Esophagus squamous epithelium (tissue), 5 donors: ENCODE measurements at places on chromosomes 5 and 9.

GRCh38 chr5:4480528-4481349 lies 659.4 kb upstream of the ADAMTS16 start:
- no peak for DNase-seq

DNA sequence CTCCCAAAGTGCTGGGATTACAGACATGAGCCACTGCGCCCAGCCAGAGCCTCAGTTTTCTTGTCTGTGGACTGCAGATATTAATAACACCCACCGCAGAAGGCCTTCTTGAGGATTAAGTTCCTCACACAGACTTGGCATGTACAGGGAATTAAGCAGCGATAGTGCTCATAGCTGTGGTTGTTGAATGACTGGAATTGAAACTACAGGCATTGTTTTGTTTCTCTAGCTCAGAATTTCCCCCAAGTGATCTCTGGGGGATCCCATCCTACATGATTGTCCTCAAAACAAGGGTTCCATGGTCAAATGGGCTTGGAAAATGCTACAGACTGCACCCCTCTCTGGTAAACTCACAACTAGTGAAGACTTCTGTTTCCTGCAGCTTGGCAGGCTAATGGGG lies 44.2 kb upstream of the TDRD7 start:
- no peak for DNase-seq

GRCh38 chr5:151253605-151253950 lies 593 bp downstream of the GM2A start:
- DNase-seq: no peak

DNA sequence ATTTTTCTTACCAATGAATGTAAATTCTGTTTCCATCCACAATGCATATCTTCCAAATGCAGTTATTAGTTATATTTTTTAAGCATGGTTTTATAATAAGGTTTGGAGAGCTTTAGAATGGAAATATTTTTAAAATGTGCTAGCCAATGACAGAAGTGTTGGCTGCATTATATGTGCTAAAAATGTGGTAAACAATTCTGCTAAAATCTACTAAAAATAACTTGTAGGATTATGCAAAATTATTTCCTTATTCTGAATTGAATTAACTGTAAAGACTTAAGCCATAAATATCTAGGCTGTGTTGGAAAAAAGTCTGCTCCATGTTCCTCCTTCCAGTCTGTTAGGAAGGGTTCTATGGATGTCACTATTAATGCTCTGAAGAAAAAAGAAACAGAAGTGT lies 503.3 kb downstream of the PRR16 start:
- no peak for DNase-seq

DNA sequence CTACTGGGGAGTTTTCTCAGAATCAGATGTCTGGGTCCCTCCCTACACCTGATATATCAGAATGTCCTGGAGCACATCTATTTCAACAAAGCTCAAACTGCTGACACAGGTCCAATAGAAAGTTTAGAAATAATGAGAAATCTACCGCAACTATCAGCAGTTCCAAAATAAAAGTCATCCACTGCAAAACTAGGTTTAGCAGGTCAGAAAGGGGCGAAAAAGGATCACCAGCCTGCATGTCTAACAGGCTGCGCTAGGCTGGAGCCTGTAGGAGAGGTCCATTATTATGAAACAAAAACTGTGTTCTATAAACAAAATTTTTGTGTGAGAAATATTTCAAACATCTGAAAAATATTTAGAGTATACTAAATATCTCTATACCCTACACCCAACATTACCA lies 84.1 kb upstream of the RNF38 start:
- no peak for DNase-seq

- DNase-seq: no peak
Measured at GRCh38 chr5:137145721-137146120, 353.4 kb downstream of the SPOCK1 start.

GRCh38 chr5:124620743-124621142 lies 125.7 kb downstream of the ZNF608 start:
- no peak for DNase-seq

- DNase-seq: no peak
Measured at GRCh38 chr9:26710008-26710407, 182.6 kb downstream of the CAAP1 start.

GRCh38 chr5:171739271-171739670 lies 46.3 kb upstream of the SMIM23 start:
- DNase-seq: no peak

DNA sequence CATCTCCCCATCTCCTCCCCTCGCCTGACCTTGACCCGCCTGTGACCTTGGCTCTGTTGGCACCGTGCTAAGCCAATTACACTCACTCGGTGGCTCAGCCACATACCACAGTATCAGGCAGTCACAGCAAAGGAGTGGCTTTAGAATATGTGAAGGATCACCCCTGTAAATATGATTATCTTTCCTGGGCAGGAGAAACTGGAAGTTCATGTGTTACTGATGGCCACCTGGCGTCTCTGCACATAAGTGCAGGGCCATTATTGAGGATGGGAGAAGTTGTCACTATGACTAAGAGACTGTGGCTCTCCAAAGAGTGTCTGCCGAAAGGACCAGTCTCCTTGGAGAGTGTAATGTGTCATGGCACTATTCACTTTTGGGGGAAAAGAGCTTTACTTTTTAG lies 116.9 kb upstream of the S1PR3 start:
- no peak for DNase-seq

GRCh38 chr5:136035837-136036236 lies 7.0 kb downstream of the TGFBI start:
- no peak for DNase-seq

DNA sequence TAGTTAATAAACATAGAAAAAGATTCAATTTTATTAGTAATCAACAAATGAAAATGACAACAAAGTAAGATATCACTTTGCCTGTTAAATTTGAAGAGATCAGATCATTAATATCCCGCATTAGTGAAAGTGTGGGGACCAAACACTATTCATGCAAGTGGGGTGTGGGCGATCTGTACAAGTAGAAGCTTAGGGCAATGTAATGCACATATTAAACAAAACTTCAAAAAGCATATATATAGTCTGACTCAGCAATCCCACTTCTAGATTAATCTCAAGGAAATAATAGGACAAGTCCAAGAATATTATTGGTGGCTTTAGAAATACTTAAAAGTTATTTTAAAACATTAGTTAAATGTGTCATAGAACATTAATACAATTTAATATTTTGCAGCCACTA lies 188.5 kb downstream of the LRRC70 start:
- DNase-seq: no peak

- DNase-seq: no peak
Measured at GRCh38 chr9:3497401-3497800, 28.4 kb downstream of the RFX3 start.

GRCh38 chr9:132589148-132590036 lies 7.0 kb downstream of the BARHL1 start:
- no peak for DNase-seq

GRCh38 chr9:109990541-109990940 lies 210.5 kb downstream of the PALM2AKAP2 start:
- no peak for DNase-seq

- DNase-seq: no peak
Measured at GRCh38 chr9:104482921-104483570, 21.0 kb upstream of the OR13F1 start.

GRCh38 chr9:89461265-89461664 lies 36.6 kb downstream of the SEMA4D start:
- DNase-seq: no peak

DNA sequence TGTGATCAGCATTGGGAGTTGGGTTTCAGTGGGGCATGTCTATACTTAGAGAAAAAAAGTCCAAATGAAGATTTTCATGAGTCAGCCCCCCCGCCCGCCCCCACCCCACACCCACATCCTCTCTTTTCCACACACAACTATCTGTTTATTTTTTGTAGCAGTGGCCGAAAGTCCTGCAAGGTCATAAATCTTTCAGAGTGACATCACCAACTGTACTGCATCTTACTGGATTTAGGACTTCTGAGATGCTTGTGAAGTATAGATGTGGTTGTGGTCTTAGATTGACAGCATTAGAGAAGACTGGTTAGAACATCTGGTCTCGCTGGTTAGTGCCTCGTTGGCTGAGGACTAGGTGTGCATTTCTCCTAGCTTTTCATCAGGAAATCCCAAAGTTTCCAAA lies 7.3 kb upstream of the ROPN1L start:
- no peak for DNase-seq

DNA sequence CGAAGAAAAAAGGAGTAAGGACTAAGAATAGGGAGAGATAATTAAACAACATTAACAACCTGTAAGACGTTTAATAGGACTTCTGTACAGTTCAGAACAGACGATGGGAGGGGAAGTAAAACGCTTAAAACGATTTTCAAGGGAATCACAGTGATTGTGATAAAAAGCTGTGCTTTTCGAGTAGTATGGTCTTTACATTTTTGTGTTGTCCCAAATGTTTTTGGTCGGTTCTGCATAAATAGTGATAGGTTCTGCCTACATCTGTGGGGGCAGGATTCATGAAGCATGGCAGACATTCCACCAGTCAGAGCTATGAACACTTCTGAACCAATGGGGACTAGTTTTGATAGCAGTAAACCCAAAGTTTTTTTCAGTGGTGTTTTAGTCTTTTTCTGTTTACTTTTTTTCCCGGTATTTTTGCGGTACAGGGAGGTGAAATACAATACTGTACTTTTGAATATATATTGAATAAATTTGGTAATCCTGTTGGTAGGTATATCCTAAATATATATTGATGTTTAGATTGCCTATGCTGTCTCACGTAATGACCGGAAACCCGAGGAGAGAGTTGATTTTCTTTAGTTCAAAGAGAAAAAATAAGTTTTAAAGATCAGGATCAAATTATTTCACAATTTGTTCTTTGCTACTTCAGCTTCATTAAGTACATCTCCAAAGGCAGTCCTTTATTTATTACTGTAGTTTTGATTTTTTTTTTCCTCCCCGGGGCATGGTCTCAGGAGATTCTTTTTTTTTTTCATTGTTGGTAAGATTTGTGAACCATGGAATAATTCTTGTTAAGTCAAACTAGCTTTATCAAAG lies 1.3 kb downstream of the ERBIN start:
- DNase-seq: no peak

DNA sequence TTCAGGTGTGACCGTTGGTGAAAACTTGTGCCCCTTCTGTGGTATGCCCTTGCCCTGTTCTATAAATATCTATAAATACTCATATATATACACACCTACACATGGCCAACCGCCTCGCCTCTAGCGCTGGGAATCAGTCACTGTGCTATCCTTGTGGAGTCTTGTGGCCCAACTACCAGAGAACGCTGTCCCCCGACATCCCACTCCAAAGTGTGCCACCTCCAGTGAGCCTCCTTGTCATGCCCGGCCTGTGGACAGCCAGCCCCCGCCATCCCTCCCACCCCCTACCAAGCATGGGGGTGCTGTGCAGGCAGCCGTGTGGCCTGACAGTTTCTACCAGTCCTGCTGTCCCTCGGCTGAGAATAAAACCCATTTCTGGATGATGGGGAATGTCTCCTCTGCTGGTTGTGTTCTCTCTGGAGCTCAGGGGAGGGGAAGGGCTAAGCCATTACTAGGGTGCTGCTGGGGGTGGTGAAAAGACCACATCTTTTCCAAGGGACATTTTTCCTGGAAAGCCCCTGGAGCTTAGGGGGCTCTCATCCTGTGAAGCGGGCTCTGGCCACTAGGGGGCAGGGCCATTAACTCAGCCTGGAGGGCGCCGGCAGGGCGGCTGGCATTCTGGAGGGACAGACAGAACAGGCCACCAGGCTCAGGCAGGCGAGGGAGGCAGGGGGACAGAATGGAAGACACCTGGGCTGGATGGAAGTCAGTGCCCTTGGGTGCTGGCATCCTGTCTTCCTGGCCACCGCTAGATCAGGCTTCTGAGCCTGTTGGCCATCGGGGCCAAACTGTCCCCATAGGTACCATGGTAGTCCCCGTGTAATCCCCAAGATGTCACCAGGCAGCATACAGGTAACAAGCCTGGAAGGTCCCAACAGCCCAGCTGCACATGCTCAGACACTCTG lies 20.7 kb downstream of the GOLGA2 start:
- no peak for DNase-seq
